NCI-H1417 (cell line): ENCODE measurements at places on chromosomes 2 and 18.

- DNase-seq = peak; percentile 67
Observed at GRCh38 chr2:205769879-205770278, 87.6 kb downstream of the NRP2 start.

DNA sequence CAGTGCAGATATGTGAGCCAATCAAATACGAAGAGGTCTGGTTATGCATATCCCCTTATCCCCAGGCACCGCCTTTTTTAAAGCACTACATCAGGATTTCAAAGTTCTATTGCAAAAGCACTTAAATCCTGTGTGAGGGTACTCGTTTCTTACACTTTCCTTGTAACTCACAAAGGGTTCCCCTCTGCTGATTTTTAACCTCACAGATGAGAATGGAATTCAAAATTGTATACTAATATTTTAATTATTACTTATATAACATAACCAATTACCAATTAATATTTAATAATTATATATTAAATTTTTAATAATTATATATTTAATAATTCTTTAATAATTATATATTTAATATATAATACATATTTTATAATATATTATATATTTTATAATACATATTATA is 126.2 kb upstream of the MAPRE2 start:
- no peak for DNase-seq

GRCh38 chr2:38187541-38188011 is 111.6 kb upstream of the CYP1B1 start:
- no peak for DNase-seq

GRCh38 chr18:8610459-8610851 is 1.2 kb downstream of the RAB12 start:
- no peak for DNase-seq

- DNase-seq = no peak
Observed at GRCh38 chr2:224937887-224938286, 104.4 kb downstream of the DOCK10 start.

DNA sequence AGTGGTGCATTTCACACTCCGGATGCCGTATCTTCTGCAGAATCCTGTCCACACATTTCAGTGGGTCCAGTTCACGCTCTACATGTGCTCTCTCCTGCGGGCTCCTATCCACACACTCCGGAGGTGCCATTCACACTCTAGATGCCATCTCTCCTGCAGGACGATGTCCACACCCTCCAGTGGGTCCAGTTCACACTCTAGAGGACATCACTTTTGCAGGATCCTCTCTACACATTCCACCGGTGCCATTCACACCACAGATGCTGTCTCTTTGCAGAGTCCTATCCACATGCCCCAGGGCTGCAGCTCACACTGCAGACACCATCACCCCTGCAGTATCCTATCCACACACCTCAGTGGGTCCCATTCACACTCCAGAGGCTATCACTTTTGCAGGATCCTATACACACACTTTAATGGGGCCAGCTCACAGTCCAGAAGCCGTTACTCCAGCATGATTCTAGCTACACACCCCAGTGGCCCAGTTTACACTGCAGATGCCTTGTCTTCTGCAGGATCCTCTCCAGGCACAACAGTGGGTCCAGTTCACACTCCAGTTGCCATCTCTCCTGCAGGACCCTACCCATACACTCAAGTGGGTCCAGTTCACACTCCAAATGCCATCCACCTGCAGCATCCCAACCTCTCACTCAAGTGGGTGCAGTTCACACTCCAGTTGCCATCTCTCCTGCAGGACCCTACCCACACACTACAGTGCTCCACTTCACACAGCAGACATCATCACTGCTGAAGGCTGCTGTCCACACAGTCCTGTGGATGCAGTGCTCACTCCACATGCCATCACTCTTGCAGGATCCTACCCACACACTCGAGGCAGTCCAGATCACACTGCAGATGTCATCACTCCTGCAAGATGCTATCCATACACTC is 2.1 kb upstream of the PXDN start:
- DNase-seq = no peak

DNA sequence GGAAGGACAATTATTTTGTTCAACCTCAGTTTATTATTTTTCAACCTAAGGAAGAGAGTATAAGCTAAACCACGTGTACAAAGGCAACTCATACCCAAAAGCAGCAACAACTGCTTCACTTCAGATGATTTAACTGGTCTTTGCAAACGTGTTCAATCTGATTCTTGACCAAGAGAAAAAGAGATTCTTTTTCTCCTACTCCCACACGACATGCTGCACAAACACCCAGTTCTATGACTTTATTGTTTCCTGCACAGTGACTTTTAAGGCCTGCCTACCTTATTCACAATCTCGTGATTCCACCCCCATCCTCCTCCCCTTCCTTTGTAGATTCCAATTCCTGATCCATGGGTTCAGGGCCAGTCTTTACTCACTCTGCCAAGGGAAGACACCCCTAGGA is 1394.8 kb upstream of the ZEB2 start:
- no peak for DNase-seq

GRCh38 chr2:196080526-196080925 is 11.9 kb upstream of the DNAH7 start:
- no peak for DNase-seq

DNA sequence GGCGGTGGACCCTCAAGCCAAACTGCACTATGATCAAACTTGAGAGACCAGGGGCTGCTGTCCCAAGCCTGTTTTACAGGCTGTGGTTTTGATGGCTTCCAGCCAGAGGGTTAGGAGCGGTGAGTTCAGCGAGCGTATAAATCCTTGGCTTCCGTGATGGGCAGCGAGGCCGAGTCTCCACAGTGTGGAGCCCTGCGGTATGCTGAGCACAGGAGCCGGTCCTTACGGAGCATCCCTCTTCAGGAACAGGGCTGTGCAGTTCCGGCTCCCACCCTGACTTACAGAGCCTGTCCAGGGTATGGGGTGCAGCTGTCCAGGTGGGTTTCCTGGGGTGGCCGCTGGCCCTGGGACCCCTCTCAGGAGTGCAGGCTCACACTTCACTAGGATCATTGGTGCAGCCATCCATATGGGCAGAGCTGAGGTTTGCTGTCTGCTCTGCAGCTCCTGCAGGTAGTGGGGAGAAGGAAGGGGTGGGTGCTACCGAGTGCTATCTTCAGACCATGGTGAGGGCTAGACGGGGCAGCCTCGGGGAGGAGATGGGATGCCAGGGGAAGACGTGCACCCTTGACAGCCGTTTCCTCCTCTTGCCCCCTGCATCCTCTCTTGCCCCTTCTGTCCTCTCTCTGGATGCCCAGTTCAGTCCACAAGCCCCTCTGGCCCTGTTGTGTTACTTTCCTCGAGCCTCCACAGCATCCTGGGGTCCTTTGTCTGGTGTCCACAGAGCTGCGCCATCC is 104.3 kb downstream of the FAM210A start:
- no peak for DNase-seq

GRCh38 chr18:53665701-53666100 is 558.8 kb downstream of the MBD2 start:
- peak; percentile 10 for DNase-seq

GRCh38 chr2:208820014-208820688 is 413.6 kb downstream of the PTH2R start:
- peak; percentile 46 for DNase-seq

DNA sequence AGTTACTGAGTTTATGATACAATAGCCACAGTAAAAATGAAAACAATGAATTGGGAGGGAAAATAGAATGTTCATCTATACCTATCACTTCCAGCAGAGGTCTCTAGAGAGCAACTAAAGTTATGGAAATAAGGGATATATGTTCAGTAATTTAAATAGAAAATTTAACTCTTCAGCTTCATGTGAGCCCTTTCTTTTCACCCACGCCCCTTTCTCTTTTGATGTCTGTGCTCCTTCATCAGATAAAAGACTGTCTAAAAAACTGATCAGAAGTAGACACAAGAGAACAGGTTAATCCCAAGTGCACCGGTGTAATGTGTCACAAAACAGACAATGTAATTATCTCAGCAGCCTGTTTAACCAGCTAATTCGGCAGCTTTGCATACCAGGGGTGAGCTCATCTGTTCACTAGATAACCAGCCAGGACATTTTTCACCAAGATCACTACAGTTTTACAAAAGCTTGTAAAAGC is 238.5 kb upstream of the ERBB4 start:
- DNase-seq = peak; percentile 34

DNA sequence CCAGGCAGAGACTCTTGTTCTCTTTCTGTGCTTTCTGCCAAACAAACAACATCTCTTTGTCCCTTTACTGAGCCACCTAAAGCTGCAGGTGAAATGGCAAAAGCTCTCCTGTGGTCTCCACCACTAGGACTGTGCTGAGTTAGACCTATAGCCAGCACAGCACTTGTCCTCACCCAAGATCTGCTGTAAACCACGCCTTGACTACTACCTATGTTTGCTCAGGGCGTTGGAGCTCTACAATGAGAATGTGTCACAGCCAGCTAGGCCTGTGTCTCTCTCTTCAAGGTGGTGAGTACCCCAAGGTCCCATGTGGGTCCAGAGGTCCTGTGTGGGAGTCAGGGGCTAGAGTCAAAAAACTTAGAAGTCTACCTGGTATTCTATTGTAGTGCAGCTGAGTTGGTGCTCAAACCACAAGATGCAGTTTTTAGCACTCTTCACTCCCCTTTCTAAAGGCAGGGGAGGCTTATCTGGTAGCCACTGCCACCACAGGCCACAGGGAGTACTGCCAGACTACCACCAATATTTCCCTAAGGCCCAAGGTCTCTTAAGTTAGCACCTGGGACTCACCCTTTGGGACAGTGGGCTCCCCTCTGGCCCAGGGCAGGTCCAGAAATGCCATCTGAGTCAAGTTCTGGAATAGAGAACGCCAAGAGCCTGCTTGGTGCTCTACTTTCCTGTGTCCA is 96.8 kb upstream of the RPRM start:
- no peak for DNase-seq

- DNase-seq = no peak
Observed at GRCh38 chr18:54090856-54091255, 133.6 kb downstream of the MBD2 start.

DNA sequence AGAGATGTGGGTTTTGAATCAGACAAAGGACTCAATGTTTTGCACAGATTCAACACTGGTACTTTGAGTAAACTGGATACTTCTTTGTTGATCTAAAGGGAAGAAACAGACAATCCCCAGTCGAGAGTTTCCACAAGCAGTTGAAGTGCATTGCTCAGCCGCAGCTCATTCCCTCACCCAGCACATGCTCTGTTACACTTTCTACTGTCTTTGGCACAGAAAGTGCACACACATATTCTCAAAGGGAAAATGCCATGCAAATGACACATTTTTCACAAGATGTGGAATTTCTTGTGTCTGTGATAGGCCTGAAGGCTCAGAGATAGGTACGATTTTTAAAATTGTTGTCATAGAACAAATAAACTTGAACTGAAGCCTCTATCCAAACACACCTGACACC is 258.9 kb upstream of the TRIB2 start:
- DNase-seq = no peak

- no peak for DNase-seq
Observed at GRCh38 chr2:23360571-23361125, 24.3 kb upstream of the KLHL29 start.

DNA sequence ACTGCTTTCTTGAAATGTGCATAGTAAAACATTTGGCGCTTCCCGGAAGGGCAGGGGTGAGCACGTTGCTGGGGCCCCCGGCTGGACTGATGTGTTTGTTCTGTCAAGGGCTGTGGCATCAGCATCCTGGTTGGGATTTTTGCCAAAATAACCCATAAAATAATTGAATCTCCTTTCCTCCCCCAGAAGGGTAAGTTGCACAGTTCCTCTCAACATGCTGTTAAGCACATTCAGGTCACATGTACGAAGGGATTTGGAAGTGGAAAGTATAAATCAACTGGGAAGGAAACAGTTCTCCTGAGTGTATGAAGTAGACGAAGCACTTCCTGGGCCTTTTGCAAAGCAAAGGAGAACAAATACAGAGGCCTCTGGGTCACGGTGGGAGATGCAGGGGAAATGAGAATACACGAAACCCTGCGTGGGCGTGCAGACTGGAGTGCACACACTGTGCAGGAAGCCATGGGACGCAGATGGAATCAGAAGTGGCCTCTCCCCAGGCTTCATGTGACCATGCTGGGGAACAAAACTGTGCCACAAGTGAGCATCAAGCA is 183.9 kb downstream of the LPIN1 start:
- no peak for DNase-seq

- DNase-seq = peak; percentile 66
Observed at GRCh38 chr2:106537791-106538191, 50.6 kb downstream of the CD8B2 start.

DNA sequence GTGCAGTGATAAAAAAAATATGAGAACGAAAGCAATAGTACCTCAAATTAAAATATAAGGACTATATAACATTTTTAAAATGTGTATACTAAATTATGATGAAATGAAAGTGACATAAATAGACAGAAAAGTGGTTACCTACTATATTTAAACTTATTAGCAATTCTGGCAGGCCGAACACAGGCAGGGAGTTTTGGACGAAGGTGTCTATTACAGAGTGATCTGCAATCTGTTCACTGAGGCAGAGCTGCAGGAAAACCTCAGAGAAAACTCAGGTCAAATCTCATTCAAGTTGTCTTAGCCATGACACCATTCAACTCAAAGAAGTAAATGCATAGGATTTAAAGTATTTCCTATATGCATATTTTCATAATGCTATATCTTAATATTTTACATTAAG is 274.8 kb upstream of the GULP1 start:
- no peak for DNase-seq

GRCh38 chr2:209553913-209554312 is 130.1 kb downstream of the MAP2 start:
- no peak for DNase-seq

DNA sequence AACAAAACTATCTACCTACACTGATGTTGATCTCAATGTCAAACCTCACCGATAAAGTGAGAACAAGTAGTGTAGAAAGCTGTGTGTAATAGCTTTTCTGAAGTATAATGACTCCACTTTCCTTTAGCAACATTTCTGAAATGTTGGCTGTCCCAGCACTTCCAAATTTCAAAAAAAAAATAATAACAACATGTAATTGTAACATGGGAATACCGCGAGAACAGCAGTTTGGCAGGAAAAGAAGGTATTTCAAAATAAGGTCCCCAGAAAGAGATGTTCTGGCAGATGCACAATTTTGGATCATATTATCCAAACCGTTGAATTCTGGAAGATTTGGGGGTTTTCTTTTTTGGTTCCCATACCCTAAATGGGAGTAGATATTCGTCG is 352.0 kb downstream of the ARHGAP15 start:
- no peak for DNase-seq

GRCh38 chr18:33951031-33951430 is 273.7 kb downstream of the NOL4 start:
- DNase-seq = no peak

DNA sequence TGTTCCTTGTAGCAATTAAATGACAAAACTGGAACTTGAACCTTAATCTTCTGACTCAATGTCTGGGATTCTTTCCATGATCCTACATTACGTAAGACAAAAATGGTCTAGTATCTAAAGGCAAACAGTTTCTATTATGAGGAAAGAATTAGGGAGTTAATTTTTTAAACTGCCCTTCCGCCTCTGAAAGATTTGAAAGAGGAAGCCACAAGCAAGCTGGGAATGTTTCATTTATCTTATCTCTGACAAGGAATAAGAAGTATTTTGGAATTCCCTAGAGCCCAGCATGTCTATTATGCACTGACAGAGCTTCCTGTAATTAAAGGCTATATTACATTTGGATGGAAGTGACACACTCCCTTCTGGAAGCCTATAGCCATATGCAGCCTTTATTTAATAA is 558.8 kb upstream of the CDH2 start:
- no peak for DNase-seq
